Cardiac septum (tissue), 1 donor: ENCODE measurements at places on chromosomes 2 and 18. TPM values are rescaled to one million over a fixed set of nuclear protein-coding genes. Genes with fewer than 3 reads are reported as not detected.
A peak's percentile ranks its signal among the peaks of the same experiment; 100 is the strongest.

DNA sequence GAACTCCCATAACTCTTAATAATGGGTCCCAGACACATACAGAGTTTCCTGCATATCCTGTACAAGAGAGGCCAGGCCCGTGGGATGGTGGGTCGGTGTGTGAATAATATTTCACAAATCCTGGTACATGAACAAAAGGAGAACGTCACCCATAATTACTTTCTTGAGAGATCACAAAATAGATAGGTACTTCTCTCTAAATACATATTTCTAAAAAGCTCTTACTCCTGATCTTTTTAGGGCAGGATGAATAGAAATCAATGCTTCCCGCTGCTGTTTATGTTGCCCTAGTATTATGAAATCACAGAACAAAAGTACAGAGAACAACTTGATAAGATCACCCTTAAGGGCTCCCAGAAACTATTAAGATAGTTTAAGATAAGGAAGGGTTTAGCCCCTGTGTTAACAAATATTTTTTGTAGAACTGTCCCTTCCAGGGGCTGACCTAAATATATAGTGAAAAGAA, 5.4 kb downstream of the IRS1 start:
- no peak for DNase-seq

DNA sequence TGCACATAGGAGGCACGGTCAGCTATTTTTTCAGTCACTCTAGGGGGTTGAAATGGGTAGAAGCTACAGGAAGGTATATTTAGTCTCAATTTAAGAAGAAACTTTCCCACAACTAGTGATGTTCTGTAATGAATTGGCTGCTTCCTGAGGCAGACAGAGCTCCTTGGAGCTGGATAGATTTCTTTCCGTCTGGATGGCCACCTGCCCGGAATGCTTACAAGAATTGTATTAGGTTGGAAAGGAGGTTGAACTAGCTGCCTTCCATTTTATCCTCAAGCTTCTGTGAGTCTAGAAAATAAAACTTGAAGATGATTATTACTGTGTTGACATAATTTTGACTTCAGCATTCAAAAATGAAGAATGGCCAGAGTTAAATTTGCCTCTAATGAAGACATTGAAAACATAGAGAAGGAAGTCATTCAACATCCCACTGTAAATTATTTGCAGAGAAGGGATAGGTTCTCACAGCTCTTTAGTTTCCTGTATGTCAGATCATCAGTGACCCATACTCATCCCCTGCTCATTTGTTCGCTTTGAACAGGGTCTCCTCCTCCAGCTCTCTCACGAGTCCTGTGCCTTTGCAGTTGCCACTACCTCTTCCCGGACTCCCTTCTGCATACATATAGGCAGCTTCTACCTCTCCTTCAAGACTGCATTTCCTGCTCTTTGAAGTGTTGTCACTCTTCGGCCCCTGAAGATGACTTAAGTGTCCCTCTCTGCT, 88.8 kb downstream of the CRIM1 start:
- no peak for DNase-seq

DNA sequence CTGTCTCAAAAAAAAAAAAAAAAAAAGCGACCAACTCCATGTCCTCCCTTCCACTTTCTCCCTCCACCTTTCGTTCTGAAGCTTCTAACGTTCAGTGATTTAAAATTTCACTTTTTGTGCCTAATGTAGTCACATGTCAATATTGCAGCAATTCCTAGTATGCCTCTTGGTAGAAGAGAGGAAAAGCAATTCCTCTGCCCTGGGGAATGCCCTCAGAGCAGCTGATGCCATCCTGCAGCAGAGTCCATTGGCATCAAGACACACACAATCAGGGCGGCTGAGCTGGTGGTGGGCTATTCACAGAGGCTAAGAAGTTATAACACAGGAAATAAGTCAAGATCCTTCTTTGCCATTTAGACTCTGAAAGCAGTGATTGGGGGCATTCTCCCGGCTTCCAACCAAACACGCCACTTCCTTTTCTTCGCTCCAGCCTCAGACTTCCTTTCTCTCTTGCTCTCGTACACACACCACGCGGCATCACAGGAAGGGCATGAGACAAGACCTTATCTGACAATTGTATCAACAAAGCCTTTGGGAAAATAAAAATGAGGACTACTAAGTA, 71.9 kb downstream of the MOGAT1 start:
- no peak for DNase-seq

DNA sequence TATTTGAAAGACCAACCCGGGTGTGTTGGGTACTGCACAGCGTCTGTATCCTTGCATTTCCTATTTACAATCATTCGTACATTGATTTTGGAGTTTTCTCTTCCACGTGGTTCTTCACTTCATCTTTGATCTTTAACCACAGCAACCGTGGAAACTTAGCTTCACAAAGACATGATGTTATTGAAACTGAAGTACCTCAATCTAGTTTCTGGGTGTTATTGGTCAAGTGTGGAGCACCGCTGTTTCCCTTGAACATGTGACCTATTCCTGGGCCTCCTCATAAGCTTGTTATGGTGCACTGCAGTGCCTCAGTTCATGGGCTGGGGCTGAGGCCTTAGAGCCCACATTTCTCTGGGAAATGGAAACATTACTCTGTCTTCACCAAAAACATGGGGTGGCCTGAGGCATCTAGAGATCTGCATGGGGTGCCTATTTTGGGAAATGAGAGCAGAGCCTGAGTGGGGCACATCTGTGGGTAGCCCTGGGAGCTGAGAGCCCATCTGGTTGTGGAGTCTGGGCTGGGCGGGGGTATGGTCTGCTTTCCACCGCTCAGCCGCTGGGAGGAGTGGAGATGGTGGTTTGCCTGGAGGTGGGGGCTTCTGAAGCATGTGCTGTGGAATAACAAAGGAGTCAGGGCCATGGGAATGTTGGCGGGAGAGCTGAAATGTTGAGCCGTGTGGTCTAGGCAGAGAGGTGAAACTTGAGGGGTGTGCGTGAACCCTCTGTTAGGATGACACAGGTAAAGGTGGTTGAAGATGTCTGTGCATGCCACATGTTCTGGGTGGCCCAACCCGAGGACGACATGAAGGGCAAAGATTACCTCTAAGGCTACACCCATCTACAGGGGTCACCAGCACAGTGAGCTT, 37.4 kb downstream of the ZNF236 start:
- DNase-seq: no peak

DNA sequence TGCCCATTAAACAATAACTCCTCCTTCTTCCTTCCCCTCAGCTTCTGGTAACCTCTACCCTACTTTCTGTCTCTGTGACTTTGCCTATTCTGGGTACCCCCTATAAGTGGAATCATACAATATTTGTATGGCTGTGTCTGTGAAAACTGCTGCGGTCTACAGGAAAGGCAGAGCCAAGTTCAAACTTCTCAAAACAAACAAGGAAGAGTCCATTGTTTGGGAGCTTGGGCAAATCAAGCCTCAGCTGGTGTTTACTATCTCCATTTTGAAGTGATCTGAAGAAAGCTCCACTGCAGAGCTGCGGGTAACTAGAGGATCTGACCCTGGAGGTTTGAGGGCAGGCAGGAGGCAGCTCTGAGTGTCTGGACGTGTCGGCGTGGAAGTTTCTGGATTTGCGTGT, 48.6 kb upstream of the DAPL1 start:
- DNase-seq: no peak

- no peak for DNase-seq
These were observed 162.1 kb downstream of the SETBP1 start for GRCh38 chr18:44842588-44843412.

- DNase-seq: peak; percentile 41
These were observed 7.4 kb upstream of the TEX261 start for GRCh38 chr2:71001981-71002570.

- DNase-seq: no peak
These were observed 160.9 kb upstream of the COL3A1 start for GRCh38 chr2:188813315-188813714.

DNA sequence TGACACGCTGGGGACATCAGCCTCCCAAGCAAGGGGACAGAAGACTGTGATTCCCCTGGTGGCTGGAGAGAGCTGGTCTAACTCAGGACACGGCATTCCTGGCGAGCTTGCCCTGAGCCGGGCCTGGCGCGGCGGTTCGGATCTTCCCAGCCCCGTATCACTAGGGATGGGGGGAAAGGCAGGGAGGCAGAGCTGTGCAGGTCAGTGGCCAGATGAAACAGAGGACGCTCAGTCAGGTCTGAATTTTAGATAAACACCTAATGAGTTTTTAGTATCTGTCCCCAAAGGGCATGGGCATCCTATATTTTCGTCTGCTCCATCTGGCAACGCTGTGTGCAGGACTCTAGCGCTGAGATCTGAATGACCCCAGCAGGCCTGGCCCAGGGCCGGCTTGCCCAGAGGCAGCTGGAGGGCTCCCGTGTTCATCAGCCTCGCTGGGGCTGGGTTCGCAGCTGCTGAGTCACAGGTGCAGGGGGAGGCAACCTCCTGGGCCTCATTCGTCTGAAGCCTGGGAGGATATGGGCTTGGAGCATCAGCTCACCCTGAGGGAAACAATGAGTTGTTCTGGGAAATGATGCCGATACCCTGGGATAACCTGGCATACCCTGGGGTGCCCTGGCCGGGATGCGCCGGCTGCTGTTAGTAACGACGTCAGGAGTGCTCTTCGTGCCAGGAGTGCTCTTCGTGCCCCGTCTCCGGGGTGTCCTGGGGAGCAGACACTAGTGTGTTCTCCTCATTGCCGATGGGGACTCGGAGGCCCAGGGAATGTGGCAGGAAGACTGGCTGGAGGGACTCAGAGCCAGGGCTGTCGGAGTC, 48.1 kb upstream of the HPCAL1 start:
- DNase-seq: peak; percentile 64

- DNase-seq: no peak
These were observed 15.2 kb upstream of the CETN1 start for GRCh38 chr18:564708-565561.

GRCh38 chr2:10524341-10524740, 76.2 kb upstream of the ODC1 start:
- peak; percentile 49 for DNase-seq

- DNase-seq: no peak
These were observed 62.5 kb downstream of the SLC4A3 start for GRCh38 chr2:219689676-219690628.

- DNase-seq: no peak
These were observed 138.4 kb downstream of the OTX1 start for GRCh38 chr2:63189026-63189425.

DNA sequence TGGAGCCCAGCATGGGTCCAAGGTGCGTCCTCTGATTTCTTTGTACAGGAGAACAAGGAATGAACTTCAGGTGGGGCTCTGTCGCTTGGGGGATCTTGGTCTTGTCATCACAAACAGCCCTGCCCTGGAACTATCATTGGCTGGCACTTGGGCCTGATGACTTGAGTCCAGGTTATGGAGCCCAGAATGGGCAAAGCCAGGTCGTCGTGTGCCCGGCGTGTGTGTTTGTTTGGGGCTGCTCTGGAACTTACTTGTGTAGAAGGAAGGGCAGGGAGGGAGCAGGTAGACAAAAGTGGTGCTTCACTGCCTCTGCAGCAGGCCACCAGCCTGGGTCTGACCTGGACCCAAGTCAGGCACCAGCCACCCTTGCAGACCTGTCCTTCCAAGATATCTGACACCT, 306.3 kb upstream of the HS6ST1 start:
- no peak for DNase-seq

The TEX44 gene
- not detected for total RNA-seq

The RAX gene
- not detected for total RNA-seq

The SULT1C4 gene
- 2.4 TPM for total RNA-seq

The TNS1 gene
- total RNA-seq: 870 TPM

The ABCG5 gene
- total RNA-seq: not detected

The CASP8 gene
- total RNA-seq: 4.5 TPM

The TXNDC2 gene
- not detected for total RNA-seq

The APLF gene
- 6.5 TPM for total RNA-seq

The STON1 gene
- total RNA-seq: 6.7 TPM
